Activated CD8-positive, alpha-beta T cell treated with anti-CD3 and anti-CD28 coated beads, Interleukin-2, amount 10 ng/mL, durations not matched to agents 7 days and 5 days (primary cell): ENCODE measurements at places on chromosomes 12 and 14. TPM values are rescaled to one million over a fixed set of nuclear protein-coding genes. Genes with fewer than 3 reads are reported as not detected.

Gene CPM
- 0.34 TPM for total RNA-seq

Gene MYF5
- not detected for total RNA-seq

Gene IFNG-AS1
- total RNA-seq: not detected

Gene SLC25A21
- total RNA-seq: not detected

Gene EIF2B2
- total RNA-seq: 49.1 TPM
